Activated CD4-positive, alpha-beta T cell treated with anti-CD3 and anti-CD28 coated beads, Interleukin-2, Interleukin-6, amounts not matched to agents 100 ng/mL and 50 ng/mL, durations not matched to agents 16 hours and 8 hours (primary cell): ENCODE measurements at places on chromosomes 3 and 15.

DNA sequence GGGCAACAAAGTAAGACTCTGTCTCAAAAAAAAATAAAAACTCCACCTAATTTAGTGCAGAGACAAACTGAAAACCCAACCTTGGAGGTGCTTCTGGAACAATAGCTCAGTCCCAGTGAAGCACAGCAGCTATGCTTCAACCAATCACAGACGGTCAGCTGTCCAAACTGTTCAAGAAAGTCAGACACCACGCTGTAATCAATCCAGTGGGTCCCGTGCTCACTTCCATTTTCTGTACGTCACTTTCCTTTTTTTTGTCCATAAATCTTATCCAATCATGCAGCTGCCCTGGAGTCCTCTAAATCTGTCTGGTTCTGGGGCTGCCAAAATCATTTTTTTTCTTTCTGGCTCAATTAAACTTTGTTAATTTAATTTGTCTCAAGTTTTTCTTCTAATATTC, 93.6 kb upstream of the FAM174B start:
- DNase-seq, result no peak

GRCh38 chr3:120560304-120561250, 35.6 kb upstream of the NDUFB4 start:
- no peak for DNase-seq

DNA sequence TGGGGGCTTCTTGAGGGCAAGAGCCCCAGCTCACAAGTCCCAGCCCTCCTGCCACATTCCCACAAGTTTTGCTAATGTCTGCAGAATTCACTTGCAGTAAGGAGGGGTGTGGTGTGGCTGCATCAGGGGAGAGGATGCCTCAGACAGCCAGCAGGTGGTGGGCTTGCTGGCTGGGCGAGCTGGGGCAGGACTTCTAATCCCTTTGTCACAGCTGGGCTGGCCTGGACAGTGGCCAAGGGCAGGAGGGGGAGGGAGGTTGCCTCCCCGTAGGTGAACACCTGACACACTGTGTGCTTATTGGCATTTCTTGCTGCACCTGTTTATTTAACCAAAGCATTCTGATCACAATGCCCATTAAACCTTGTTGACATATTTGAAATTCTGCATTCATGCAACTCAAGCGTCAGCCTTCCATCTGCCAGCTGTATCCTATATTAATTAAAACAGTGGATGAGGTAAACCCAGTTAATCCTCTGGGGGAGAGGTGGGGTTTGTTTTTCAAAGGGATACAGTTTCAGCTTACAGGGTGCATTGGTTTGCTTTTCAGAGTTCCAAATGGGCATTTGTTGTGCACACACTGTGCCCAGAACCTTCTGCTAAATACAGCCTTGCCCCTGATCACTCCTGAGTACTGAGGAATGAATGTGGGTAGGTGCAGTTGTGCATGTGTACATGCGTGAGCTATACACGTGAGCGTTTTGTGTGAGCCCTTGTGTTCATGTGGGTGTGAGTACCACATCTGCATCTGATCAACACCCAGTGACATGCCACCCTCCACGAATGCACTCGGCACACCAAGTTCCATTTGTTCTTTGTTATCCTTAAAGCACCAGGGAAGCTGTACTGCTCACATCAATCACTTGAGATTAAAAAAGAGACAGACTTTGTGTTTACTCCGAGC, 268.7 kb downstream of the XXYLT1 start:
- no peak for DNase-seq

DNA sequence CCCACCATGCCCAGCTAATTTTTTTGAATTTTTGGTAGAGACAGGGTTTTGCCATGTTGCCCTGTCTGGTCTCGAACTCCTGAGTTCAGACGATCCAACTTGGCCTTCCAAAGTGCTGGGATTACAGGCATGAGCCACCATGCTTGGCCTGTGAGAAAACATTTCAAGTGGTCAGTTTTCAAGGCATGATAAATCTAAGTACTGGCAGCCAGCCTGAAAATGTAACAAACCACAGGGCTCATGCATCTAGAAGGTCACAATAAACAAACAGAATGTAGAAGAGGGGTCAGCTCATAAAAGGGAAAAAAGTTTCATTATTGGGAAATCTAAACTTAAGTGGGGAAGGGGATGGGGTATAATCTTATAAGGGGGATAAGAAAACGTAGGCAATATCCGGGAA, 39.9 kb downstream of the PPCDC start:
- no peak for DNase-seq
